Type B pancreatic cell (in vitro differentiated cells): ENCODE measurements at places on chromosomes 3 and 15. TPM values are rescaled to one million over a fixed set of nuclear protein-coding genes. Genes with fewer than 3 reads are reported as not detected.
A peak's percentile ranks its signal among the peaks of the same experiment; 100 is the strongest.

- no peaks in the 10 kb centered on the region for H3K27me3 ChIP-seq
- peaks cover 8% of the 10 kb centered on the region for H3K4me1 ChIP-seq
- no peak for DNase-seq
- no peak overlapping the region for H3K4me3 ChIP-seq
- H3K36me3 ChIP-seq: no peaks in the 10 kb centered on the region
Measured at GRCh38 chr3:191005790-191006189, 143.3 kb upstream of the GMNC start.

Gene CLRN1
- not detected in 2 replicates for total RNA-seq

Gene CPN2
- total RNA-seq: not detected in 2 replicates

- no peaks in the 10 kb centered on the region for H3K27me3 ChIP-seq
- peaks cover 22% of the 10 kb centered on the region for H3K36me3 ChIP-seq
Measured at GRCh38 chr3:168061332-168061996, 34.3 kb downstream of the GOLIM4 start.

Gene GOLGA8J
- not detected in 2 replicates for total RNA-seq

DNA sequence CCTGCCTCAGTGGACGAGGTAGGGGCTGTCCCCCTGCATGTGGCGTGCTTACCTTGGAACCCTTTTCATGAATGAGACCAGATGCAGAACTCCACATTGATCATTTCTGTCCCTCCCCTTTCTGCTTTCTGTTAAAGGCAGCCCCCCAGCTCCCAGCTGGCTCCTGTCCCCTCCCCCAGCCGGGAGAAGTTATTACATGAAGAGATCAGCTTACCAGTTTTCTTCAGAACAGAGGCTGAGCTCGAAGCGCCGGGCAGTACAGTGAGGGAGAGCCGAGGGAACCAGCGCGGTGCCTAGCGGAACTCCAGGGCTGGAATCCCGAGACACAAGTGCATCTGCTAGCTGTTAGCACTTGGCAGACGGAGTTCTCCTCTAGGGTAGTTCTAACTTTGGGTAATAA, 263.3 kb upstream of the NR2E3 start:
- H3K4me1 ChIP-seq: peaks cover 49% of the 10 kb centered on the region
- H3K27me3 ChIP-seq: peaks cover 3% of the 10 kb centered on the region
- H3K27ac ChIP-seq: peak overlapping the region; percentile 55
- H3K4me3 ChIP-seq: peak overlapping the region; percentile 77
- no peak for DNase-seq

Gene TM4SF4
- total RNA-seq: 18.1 and 97.1 TPM in 2 replicates

GRCh38 chr3:9749645-9750555, at the start of gene OGG1:
Gene OGG1 (plus strand): TSS chr3:9749952. CDS start chr3:9750287, 335 bp downstream.
- peak within 1 kb of the TSS; percentile 100 for H3K4me3 ChIP-seq
- no peaks in the 10 kb centered on the region for H3K27me3 ChIP-seq
- peak within 1 kb of the TSS; percentile 98 for H3K27ac ChIP-seq
